ENCODE measurements at places on chromosomes 2 and 18. TPM values are rescaled to one million over a fixed set of nuclear protein-coding genes. Genes with fewer than 3 reads are reported as not detected.

TMEM214 gene
- polyA plus RNA-seq = 100 TPM

REG3G gene
- polyA plus RNA-seq = 2.3 TPM

ALPI gene
- polyA plus RNA-seq = 2.7 TPM

VIT gene
- polyA plus RNA-seq = 1.5 TPM

UGT1A5 gene
- polyA plus RNA-seq = not detected

DIS3L2 gene
- polyA plus RNA-seq = 20.0 TPM

PLEK gene
- polyA plus RNA-seq = 0.72 TPM

HOXD13 gene
- 24.7 TPM for polyA plus RNA-seq

FSIP2 gene
- 1.9 TPM for polyA plus RNA-seq

HOXD3 gene
- 0.41 TPM for polyA plus RNA-seq

IGFBP5 gene
- 113 TPM for polyA plus RNA-seq

C1GALT1C1L gene
- not detected for polyA plus RNA-seq

VSNL1 gene
- polyA plus RNA-seq = 9.4 TPM

TNFAIP6 gene
- polyA plus RNA-seq = 9.8 TPM

NEU2 gene
- polyA plus RNA-seq = not detected

TMEM247 gene
- polyA plus RNA-seq = not detected

TRIM43 gene
- polyA plus RNA-seq = not detected

TEX44 gene
- polyA plus RNA-seq = not detected

SKOR2 gene
- not detected for polyA plus RNA-seq

ASAP2 gene
- polyA plus RNA-seq = 15.4 TPM

CABYR gene
- 3.6 TPM for polyA plus RNA-seq

ABHD1 gene
- 1.1 TPM for polyA plus RNA-seq

CYP27C1 gene
- 1.3 TPM for polyA plus RNA-seq

MYOM1 gene
- polyA plus RNA-seq = 1.8 TPM

Measured in hepatocyte (in vitro differentiated cells).